Foreskin keratinocyte (primary cell): ENCODE measurements at places on chromosomes 4 and X. TPM values are rescaled to one million over a fixed set of nuclear protein-coding genes. Genes with fewer than 3 reads are reported as not detected.

Gene OTUD6A
- not detected in 2 replicates for total RNA-seq

Gene ZGRF1
- 12.0 and 13.0 TPM in 2 replicates for total RNA-seq

DNA sequence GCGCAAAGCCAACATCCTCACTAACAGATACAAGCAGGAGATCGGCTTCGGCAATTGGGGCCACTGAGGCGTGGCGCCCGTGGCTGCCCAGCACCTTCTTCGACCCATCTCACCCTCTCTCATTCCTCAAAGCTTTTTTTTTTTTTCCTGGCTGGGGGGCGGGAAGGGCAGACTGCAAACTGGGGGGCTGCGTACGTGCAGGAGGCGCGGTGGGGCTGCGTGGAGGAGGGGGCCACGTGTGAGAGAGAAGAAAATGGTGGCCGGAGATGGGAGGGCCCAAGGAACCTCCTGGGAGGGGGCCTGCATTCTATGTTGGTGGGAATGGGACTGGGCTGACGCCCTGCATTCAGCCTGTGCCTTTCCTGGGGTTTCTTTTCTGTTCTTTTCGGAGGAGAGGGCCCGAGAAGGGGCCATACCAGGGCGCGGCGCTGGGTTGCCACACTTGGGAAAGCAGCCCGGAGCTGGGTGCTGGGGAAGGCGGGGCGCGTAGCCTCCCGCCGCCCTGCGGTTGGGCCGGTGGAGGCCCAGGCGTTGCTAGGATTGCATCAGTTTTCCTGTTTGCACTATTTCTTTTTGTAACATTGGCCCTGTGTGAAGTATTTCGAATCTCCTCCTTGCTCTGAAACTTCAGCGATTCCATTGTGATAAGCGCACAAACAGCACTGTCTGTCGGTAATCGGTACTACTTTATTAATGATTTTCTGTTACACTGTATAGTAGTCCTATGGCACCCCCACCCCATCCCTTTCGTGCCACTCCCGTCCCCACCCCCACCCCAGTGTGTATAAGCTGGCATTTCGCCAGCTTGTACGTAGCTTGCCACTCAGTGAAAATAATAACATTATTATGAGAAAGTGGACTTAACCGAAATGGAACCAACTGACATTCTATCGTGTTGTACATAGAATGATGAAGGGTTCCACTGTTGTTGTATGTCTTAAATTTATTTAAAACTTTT is 4.5 kb downstream of the MID1IP1 start:
- DNase-seq = peak; percentile 36

DNA sequence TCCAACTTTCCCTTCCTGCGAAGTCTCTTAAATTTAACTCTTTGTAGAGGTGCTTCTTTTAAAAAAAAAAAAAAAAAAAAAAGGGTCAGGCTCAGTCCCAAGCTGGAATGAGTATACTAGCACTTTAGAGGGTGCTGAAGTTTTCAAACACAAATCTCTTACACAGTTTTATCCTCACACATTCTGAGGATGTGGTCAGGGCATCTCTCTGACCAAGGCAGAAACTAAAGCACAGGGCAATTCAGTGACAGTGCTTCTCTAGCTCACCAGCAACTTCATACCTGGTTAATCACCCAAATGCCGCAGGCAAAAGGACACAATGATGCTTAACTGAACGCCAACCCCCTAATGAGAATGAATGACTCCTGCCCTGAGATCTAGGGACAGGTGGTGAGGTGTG is 9.8 kb upstream of the PGM2 start:
- no peak for DNase-seq

GRCh38 chr4:15385928-15386327 is 41.9 kb upstream of the C1QTNF7 start:
- DNase-seq = no peak

Gene CLDN22
- not detected in 2 replicates for total RNA-seq

DNA sequence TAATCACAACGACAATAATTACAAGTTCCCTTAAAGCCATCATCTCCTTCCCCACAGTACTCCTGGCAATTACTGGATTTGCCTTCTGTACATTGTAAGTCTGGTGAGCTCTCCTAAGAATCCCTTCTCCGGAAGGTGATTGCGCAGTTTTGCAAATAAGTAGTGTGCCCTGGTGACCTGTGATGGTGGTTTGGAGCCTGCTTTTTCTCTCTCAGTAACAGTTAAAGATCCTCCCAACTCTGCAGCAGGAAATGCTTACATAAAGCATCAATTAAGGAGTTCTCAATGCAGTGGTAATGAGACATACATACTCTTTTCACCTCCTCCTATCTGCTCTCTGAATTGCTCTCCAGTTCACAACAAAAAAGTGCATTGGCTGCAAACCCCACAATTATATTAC is 159.7 kb downstream of the SH2D1A start:
- no peak for DNase-seq

DNA sequence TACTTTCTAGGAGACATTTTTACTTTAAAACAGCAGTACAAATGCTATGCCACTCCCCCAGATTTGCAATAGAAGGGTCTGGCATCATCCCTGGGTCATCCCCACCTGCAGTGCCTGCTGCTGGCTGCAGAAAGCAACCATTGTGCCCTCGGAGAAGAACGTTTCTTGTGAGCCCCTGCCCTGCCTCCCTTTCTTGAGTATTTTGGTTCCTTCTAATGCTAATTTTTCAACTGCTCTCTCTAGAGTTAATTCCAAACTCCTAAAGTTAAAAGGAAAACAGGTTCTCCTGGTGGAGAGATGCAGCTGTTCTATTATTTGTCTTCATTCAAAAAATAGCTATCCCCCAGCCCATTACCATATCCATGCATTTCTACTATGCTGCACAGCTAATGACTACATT is 107.1 kb downstream of the IDS start:
- DNase-seq = no peak

Gene GRIA2
- total RNA-seq = not detected in 2 replicates

DNA sequence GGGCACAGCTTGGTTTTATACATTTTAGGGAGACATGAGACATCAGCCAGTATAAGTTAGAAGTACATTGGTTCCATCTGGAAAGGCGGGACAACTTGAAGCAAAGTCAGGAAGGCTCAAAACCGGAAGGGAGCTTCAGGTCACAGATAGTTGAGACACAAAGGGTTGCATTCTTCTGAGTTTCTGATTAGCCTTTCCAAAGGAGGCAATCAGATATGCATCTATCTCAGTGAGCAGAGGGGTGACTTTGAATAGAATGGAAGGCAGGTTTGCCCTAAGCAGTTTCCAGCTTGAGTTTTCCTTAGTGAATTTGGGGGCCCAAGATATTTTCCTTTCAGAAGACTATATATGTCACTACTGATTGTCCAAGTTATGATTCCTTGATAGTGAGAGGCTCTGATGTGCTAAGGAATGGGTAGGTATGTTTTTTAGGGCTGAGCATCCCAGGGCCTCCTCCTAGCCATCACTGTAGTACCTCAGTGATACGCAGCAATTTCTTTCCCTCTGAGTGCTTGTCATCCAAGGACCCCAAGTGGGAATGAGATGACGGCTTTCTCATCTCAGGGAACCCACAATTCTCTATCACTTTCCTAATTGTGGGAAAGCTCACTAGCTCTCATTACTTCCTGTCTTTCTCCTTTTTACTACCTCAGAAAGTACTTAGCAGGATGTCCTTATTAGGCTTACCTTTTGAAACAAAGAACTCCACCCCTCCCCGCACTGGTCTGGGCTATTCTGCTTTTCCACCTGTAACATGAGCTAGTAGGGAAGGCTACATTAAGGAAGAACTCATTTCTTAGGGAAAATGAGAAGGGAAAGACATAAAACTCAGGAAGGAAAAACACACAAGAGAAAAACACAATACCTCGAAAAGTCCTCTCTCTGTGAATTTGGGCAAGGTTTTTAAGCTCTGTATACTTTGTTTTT is 632.7 kb downstream of the RAPGEF2 start:
- no peak for DNase-seq

- DNase-seq = no peak
These were observed 31.3 kb upstream of the SORCS2 start for GRCh38 chr4:7160951-7161440.

DNA sequence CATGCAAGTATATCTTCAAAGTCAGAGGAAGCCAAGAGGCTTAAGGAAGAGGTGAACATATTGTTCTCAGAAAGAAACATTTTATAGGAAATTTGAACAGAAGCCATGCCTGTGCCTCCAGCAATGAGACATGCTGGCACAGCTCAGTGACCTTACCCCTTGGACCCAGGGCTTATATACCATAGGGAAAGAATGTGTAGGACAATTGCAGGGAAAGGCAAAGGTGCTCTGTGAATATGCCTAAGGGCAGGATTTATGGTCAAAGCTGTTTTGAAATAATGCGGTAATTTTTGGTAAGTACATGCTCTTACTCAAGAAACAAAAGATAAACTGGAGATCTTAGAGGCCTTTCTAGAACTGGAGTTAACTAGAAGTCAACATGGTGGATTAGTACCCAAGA is 568.8 kb downstream of the GRID2 start:
- DNase-seq = peak; percentile 64

Gene PPP4R3C
- total RNA-seq = not detected in 2 replicates

Gene GSTCD
- total RNA-seq = 21.8 and 25.0 TPM in 2 replicates

DNA sequence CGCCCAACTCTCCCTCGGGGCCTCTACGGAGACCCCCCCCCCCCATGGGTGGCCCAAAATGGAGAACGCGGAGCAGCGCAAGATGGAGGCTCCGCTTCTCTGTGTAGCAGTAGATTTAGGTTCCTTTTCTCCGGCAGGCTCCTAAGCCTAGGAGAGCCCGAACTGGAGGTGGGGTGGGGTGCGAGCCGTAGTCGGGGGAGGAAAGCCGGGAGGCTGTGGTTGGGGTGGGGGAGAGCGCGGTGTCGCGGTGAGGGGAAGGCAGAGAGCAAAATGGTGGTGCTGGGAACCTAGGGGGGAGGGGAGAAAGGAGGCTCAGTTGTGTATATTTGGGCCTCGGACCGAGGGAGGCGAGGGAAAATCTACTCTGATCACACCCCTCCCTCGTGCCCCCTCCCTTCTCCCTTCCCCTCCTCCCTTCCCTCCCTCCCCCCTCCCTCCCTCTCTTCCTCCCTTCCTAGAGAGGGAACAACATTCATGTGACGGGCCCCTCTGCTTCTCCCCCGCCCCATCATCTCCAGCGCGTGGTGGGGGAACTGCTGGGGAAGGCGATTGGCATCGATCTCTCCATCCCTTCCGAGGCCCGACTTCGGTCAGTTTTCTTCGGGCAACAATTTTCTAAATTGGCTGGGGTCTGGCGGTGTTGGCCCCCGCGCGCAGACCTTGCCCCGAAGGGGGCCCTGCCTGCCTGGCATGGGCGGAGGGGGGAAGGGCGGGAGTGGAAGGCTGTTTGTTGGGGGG is at the start of gene STAG2:
Gene STAG2 (plus strand): TSS at position 439 of the 738 bp plus-strand sequence. CDS start 60,922 bp downstream, outside the sequence.
- DNase-seq = peak; percentile 50

GRCh38 chr4:158161551-158162354 is 11.1 kb downstream of the GASK1B start:
- peak; percentile 45 for DNase-seq

Gene MTTP
- 0.21 TPM in 1 of 2 replicates, not detected in the other for total RNA-seq

GRCh38 chr4:123018396-123018775 is 96.0 kb upstream of the NUDT6 start:
- no peak for DNase-seq

DNA sequence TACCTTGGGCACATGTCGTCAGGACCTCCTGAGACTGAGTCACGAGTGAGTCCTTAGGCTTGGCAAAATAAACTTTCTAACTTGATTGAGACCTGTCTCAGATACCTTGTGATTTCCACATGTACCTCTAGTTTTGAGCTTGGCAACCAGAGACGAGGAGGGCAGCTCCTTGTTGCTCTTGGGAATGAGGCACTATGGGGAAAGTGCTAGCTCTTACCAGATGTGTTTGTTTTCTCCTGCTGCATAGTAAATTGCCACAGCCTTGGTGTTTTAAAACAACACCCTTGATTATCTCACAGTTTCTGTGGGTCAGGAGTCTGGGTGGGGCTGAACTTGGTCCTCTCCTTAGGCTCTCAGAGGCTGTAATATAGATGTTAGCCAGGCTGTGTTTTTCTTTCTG is 59.1 kb upstream of the MAML3 start:
- DNase-seq = no peak

- no peak for DNase-seq
These were observed 8.9 kb downstream of the GPR174 start for GRCh38 chrX:79153348-79153747.

Gene BCLAF3
- total RNA-seq = 4.1 and 4.3 TPM in 2 replicates

Gene FDCSP
- not detected in 2 replicates for total RNA-seq

GRCh38 chr4:5812506-5813229 is 80.2 kb downstream of the CRMP1 start:
- peak; percentile 21 for DNase-seq

GRCh38 chr4:150886597-150886996 is 128.5 kb downstream of the LRBA start:
- no peak for DNase-seq

- DNase-seq = peak; percentile 39
These were observed 93.5 kb upstream of the UCP1 start for GRCh38 chr4:140662082-140662869.

- no peak for DNase-seq
These were observed 27.3 kb downstream of the CT45A1 start for GRCh38 chrX:135740681-135741149.

Gene ADH1A
- total RNA-seq = not detected in 2 replicates

Gene SLC38A5
- 170 and 252 TPM in 2 replicates for total RNA-seq

DNA sequence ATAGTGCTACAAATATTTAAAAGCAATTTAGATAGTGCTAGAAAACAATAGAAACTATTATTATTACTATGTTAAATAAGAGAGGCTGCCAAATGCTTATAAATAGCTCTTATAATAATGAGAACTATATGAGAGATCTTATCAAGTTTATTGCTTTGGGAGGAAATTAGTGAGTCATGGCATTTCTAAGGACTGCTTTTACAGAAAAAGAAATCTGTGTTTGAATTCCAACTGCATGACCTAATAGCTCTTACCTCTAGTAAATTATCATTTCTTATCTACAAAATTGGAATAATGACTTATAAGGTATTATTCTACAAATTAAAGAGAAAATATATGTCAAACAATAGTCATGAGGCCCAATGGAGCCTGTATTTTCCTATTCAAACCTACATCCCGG is 177.2 kb downstream of the GABRG1 start:
- DNase-seq = peak; percentile 21

Gene COL4A5
- 29.0 and 30.9 TPM in 2 replicates for total RNA-seq

Gene SMIM10L2A
- 0.03 and 0.14 TPM in 2 replicates for total RNA-seq
